ENCODE measurements at places on chromosomes 3 and 15.

GRCh38 chr3:49609815-49610214 is 55.5 kb downstream of the BSN start:
- DNase-seq: no peak

DNA sequence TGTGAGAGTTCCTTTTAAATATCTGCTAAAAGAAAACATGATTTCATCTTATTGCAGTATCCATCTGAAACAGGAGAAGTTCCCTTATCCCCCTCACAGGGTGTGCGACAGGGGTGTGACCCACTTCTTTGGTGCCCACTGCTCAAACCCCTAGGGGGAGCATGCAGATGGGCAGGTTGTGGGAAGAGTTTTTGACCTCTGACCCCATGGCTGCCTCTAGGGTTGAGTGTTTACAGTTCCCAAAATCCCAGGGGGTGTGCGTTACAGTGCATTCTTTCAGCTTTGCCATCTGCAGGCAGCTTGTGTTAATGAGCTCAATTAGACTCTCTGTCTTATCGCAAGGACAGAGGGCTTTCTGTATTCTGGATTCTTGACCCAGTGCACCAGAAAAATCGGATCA is 443.2 kb upstream of the FRG2C start:
- no peak for DNase-seq

GRCh38 chr15:54046093-54046492 is 67.9 kb downstream of the UNC13C start:
- DNase-seq: no peak

DNA sequence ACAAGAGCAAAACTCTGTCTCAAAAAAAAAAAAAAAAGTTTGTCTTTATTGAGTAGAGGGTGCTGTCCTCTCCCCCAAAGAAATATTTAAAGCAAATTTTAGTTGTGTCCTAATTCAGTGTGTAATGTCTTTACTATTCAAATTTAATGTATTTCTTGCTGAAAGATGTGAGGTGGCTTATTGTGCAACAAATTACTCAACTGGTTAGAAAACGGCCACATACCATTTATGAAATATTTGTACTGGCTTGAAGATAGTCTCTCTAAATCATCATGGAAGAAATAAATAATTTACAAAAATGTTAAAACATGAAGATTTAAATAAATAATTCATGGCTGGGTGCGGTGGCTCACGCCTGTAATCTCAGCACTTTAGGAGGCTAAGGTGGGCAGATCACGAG is 63.0 kb downstream of the SLTM start:
- no peak for DNase-seq

DNA sequence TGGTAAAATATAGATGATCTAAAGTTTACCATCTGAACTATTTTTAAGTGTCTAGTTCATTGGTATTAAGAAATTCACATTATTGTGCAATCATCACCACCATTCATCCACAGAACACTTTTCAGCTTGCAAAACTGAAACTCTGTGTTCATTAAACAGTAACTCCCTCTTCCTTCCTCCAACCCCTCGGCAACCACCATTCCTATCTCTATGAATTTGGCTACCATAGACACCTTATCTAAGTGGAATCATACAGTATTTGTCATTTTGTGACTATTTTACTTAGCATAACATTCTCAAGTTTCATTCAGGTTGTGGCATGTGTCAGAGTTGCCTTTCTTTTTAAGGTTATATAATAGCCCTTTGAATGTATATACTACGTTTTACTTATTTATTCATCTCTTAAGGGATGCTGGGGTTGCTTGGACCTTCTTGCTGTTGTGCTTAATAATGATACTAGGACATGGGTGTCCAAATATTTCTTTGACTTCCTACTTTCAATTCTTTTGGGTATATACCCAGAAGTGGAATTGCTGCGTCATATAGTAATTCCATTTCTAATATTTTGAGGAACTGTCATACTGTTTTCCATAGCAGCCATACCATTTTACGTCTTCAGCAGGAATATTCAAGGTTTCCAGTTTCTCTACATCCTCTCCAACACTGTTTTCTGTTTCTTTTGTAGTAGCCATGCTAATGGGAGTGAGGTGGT is 20.9 kb downstream of the KAT2B start:
- DNase-seq: no peak

DNA sequence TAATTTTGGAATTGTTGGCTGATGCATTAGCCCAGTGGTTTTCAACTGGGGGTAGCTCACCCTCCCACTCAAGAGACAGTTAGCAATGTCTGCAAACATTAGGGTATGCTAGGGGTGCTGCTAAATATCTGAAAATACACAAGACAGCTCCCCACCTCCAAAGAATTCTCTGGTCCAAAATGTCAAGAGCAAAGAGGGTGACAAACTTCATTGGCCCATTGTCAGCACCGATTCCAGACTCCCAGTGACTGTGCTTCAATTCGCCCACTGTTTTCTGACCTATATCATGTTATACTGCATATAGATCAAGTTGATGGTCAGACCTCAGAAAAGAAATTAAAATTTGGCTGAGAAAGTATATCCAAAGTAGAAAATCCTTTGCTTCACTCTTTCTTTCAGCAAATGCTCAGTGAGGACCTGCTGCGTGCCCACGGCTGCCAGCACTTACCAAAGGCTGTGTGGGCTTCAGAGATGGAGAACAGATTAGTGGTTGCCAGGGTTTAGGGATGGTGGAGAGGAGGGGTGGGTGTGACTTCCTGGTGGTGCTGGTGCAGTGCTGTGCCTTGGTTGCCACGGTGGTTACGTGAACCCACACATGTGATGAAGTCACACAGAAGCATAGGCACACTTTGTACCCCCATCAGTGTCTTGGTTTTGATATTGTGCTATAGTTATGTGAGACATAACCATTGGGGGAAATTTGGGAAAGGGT is 204.0 kb downstream of the PLCL2 start:
- DNase-seq: no peak

DNA sequence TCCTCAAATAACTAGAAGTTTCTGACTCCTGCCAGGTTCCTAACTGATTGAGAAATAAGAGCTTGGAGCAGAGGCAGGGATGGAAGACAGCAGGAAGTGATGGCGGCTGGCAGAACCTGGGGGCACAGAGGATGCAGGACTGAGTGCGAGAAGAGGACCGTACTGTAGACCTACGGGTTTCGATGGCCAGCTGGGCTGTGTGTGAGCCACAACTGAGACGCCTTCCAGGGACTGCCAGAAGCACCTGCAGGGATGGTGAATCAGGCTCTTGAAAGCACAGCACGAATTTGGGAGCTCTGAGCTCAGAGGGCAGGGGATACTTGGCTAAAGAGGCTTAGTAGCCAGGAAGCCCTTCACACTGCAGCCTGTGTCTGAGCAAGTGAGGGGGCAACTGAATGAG is 165.6 kb downstream of the ABHD5 start:
- DNase-seq: no peak

DNA sequence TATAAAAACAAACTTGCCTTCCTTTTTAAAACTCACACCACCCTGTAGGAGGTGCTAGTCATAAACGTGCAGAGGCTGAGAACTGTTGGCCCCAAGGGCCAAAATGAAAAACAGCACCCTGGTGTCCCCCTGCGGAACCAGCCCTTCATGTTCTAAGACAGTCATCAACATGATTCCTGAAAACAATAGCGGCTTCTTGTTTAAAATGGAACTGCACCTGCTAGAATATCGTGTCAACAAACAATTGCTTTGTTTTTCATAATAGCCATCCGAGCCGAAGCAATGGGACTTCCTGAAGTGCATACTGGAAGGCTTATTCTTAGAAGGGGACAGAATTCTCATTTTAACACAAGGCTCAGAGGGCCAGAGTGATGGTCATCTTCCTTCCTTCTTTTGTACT is 43.7 kb downstream of the MECOM start:
- DNase-seq: no peak

- DNase-seq: no peak
Measured at GRCh38 chr3:24751020-24751419, 256.4 kb upstream of the THRB start.

GRCh38 chr3:8011902-8012301 is 489.7 kb upstream of the LMCD1 start:
- DNase-seq: no peak

DNA sequence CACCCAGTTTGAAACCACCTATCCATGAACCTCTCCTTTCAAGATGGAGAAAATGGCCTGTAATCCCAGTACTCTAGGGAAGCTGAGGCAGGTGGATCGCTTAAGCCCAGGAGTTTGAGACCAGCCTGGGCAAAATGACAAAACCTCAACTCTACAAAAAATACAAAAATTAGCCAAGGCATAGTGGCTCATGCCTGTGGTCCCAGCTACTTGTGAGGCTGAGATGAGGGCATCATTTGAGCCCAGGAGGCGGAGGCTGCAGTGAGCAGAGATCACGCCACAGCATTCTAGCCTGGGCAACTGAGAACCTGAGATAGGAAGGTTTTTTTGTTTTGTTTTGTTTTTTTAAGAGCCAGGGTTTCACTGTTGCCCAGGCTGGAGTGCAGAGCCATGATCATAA is 5.4 kb downstream of the TKT start:
- no peak for DNase-seq

- DNase-seq: no peak
Measured at GRCh38 chr15:31316135-31316795, 10.4 kb upstream of the KLF13 start.

GRCh38 chr15:42457445-42458442 is 33.2 kb downstream of the ZNF106 start:
- DNase-seq: peak; percentile 86

DNA sequence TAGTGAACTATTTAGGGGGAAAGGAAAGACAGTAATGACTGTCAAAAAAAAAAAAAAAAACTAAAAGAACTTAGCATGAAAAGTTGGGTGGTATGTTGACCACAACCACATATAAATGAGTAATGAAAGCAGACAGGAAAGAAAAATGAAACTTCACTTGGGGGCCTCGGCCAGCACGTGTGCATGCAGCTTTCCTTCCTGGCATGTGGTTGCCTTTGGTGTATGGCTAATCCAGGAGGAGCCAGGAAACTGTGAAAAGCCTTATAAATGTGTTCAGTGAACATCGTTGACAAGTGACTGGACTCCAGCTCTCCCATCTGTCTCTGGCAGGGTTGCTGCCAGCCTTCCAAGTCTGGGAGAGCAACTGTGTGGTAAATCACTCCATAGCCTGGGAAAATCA is 195.1 kb downstream of the DTWD1 start:
- DNase-seq: peak; percentile 76

- DNase-seq: no peak
Measured at GRCh38 chr15:63246691-63247469, 30.5 kb upstream of the APH1B start.

DNA sequence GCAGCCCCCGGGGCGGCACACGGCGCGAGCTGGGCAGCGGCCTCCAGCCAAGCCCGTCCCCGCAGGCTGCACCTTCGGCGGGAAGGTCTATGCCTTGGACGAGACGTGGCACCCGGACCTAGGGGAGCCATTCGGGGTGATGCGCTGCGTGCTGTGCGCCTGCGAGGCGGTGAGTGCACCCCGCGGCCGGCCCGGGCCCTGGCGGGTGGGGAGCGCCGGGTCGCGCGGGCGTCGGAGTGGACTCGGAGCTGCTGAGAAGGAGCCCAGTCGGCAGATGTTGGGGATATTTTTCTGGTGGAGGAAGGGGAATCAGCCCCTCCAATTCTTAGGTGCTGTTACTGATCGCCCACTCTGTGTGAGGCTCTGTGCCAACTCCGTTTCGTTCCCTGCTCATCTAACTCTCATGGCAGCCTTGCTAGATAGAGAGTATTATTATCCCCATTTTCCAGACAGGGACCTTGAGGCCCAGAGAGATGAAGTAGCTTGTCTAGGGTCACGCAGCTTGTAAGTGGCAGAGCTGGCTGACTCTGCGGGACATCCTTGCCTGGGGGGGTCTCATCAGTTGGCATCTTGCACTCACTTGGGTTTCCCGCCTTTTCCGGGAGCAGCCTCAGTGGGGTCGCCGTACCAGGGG is 890 bp downstream of the CHRD start:
- DNase-seq: no peak
